Hematopoietic multipotent progenitor cell treated with erythropoietin and hydrocortisone succinate and interleukin-3 and kit ligand, for 6 days (in vitro differentiated cells): ENCODE measurements at places on chromosomes 1 and 21.
A peak's percentile ranks its signal among the peaks of the same experiment; 100 is the strongest.

- no peak for DNase-seq
These were observed 126.7 kb downstream of the CDC42BPA start for GRCh38 chr1:227191607-227192006.

GRCh38 chr1:88302843-88303486 is 381.1 kb upstream of the PKN2 start:
- peak; percentile 29 for DNase-seq

GRCh38 chr1:31154632-31155215 is 85.0 kb downstream of the NKAIN1 start:
- DNase-seq: peak; percentile 88

GRCh38 chr21:26845066-26845758 is at the start of gene ADAMTS1:
ADAMTS1 (minus strand) TSS chr21:26845409; CDS start chr21:26844954, 455 bp downstream.
- DNase-seq: peak; percentile 53

DNA sequence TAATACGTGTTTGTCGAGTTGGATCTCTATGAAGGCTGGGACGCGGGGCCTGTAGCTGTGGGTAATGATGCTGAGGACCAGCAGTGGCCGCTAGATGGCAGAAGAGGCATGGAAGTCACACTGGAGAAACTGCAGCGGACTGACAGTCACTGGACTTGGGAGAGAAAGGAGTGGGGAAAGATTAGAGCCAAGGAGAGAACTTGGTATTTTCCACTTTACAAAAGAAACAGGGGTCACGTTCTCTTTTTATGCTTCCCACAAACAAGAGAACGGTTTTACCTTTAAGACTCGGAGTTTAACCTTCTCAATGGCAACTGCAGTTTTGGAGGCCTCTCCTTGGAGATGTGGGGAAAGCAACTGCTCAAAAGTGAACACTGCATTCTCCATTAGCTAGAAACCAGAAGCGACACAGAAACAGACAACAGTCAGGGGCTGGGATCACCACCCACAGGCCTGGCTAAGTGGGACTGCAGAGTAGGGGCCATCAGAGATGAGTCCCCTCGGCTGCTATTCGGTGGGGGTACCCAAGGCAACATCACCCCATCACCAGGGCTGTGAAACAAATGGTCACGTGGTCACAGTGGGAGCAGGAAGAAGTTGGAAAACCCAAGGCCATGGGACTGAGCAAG is 51.1 kb upstream of the EDEM3 start:
- peak; percentile 95 for DNase-seq

GRCh38 chr21:44780767-44781459 is 20.7 kb downstream of the UBE2G2 start:
- DNase-seq: no peak

DNA sequence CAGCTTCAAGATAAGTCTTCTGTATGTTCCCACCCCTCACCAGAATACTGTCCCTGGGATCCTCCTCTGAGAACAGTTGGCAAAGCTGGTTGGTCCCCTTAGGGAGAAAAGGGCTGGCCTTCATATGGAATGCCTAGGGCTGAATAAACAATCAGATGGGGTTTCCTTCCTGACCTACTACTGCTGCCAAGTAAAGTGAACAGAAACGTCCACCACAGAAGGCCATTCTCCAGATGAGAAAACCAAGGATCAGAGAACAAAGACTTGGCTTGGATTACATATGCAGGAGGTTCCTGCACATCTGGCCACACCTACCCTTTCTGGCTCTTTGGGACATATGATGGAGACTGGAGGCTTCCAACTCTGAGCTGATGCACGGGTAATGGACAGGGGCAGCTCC is 194.5 kb downstream of the HIVEP3 start:
- no peak for DNase-seq
